ENCODE measurements at places on chromosomes 3 and 15.

GRCh38 chr3:169939751-169940150, 26.9 kb upstream of the SEC62 start:
- DNase-seq: no peak

GRCh38 chr3:119506631-119507030, 8.3 kb downstream of the TIMMDC1 start:
- no peak for DNase-seq

DNA sequence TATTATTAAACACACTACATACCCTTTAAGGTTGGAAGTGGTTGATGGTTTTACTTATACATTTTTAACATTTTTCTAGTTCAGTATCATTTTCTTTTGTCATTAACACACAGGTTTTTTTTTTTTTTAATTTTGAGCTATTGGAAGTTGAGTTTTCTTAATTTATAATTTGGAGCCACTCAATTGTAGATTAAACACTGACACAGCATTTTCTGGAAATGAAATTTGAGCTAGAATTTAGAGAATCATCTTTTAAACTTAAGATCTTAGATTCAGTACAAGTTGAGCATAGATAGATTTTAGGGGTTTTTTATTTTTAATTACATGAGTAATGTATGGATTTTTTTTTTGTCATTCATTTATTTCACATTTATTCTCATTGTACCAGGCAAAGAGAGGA, 35.0 kb downstream of the RASA2 start:
- DNase-seq: no peak

DNA sequence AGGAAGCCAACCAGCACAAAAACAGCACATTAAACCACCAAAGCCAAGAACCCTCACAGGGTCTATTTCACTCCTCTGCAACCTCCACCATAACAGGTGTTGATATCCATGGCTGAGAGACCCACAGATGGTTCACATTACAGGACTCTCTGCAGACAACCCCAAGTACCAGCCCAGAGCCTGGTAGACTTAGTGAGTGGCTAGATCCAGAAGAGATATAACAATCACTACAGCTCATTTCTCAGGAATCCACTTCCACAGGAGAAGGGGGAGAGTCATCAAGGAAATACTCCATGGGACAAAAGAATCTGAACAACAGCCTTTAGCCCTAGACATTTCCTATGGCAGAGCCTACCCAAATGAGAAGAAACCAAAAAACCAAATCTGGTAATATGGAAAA, 168.1 kb upstream of the CD96 start:
- no peak for DNase-seq

- DNase-seq: no peak
Observed at GRCh38 chr15:26561130-26561529, 211.7 kb downstream of the GABRB3 start.

GRCh38 chr3:186782542-186783057, 777 bp upstream of the EIF4A2 start:
- peak; percentile 43 for DNase-seq

DNA sequence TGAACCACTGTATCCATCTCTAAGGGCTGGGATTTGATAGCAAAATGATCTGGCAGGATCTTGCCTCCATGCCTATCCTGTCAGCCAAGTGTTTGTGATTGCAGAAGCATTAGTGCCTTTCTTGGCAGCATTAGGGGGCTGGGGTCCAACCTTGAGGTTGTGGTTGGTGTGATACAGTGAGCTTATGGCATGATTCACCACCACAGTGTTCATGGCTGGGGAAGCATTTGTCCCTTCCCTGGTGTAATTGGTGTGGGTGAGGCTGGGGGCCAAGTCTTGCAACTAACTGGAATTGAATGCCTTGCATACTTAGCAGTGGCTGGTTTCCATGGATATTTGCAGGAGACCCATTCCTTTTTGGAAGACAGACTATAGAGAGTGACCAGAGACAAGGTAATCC, 271.0 kb upstream of the TBL1XR1 start:
- DNase-seq: no peak

- no peak for DNase-seq
Observed at GRCh38 chr3:136074546-136075170, 109.1 kb downstream of the PPP2R3A start.

DNA sequence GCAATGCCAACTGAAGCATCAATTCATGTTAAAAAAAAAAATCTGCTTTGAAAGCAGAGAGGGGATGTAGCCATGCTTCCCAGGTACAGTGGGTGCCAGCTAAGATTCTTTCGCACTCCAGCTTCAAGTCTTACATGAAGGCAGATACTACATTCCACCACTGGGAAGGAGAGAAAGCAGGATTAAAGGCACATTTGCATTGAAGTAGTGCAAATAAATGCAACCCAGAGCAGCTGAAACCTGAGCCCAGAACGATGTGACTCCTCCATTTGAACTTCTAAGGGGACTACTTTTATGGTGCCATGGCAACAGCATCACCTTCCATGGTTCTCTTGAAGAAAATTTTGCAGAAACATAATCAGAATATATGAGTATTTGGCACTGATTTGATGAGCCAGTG, 19.1 kb upstream of the GJD2 start:
- DNase-seq: no peak

DNA sequence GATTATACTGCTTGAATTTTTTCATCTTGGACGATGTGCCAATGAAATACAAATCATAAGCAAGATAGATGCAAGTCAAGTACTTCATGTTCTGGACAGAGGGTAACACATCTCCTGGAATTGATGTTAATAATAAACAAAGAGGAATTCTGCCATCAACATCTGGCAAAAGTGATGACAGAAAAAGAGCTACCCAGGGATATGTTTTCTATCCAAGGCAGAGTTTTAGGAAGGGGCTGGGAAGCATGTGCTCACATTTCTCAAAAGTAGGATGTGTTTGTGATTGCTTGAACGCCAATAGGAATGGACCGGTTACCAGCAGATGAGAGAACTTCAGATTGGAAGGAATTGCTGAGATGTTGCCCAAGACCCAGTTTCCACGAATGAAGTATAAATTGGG, 242.6 kb upstream of the AGTR1 start:
- DNase-seq: no peak

DNA sequence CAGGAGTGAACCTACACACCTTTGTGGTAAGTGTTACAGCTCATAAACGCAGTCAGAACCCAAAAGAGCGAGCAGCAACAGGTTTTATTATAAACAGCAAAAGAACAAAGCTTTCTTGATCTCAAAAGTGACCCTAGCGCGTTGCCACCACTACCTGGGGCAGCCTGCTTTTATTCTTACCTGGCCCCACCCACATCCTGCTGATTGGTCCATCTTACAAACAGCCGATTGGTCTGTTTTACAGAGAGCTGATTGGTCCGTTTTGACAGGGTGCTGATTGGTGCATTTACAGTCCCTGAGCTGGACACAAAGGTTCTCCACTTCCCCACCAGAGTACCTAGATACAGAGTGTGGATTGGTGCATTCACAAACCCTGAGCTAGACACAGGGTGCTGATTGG, 143.1 kb downstream of the ARRDC4 start:
- DNase-seq: no peak

GRCh38 chr3:180704532-180704931, 25.2 kb upstream of the CCDC39 start:
- DNase-seq: no peak

DNA sequence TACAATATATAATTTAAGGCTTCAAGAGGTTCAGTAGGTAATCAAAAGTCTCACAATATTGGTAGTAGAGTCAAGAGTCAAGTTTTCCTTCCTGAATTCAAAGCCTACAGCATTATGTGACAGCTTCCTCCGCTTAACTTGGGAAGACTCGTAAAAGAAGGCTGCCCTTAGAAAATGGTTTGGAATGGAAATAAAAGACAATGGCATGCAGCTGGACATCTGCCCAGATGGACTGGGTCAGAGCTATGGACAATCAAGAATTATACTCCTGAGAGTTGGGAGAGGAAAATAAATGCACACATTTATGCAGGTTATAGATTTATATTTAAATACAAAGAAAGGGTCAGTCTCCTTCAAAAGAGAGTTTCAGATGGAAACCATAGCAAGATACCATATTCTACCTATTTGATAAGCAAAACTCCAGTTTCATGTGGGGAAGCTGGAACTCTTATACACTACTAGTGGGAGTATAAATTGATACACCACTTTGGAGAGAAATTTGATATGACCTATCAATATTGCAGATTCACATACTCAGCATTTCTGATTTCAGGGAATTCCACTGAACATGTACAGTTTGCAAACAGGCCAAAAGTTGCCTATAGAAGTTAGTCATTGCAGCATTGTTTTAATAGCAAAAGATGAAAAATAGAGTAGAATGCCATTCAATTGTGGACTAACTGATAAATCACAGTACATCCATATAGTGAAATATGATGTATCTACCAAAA, 6.1 kb downstream of the CRYBG3 start:
- DNase-seq: no peak

- no peak for DNase-seq
Observed at GRCh38 chr15:31526916-31527690, 200.5 kb downstream of the KLF13 start.

- no peak for DNase-seq
Observed at GRCh38 chr3:30475038-30475808, 131.2 kb upstream of the TGFBR2 start.

GRCh38 chr15:68277131-68277602, 378 bp upstream of the FEM1B start:
- DNase-seq: no peak

DNA sequence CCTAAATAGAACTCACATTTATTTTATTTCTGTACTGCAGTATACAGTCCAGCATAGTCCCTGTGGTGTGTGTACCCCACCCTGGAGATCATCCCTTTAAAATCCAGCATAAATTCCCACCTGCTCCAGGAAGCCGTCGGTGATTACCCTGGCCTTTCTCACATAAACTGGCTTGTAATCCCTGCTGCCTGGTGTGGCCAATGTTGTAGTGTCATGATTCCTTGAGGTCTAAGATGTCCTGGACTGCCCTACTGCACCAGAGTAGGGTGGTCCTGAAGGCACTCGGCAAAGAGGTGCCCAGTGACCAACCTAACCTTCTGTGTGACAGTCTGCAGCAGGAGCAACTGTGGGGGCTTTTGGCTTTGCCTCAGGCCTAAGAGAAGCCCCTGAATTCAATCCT, 58.9 kb downstream of the ITGA11 start:
- DNase-seq: no peak
